ENCODE measurements at places on chromosomes 2 and 18.

DNA sequence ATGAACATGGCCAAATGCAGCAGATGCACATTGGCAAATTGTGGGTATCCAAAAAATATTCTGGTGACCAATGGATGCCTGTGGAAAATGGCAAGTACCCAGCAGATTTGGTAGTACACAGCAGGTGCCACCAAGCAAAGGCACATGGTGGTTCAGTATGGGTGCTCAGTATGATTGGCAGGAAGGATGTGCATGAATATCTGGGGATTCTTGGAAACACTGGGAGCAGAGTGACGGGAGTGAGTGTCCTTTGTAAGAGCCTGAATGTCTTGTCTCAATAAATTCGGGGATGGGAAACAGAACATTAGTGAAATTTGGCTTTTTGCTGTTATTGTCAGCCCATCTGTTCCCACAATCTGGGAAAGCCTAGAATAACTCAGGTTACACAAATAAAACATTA lies 36.8 kb upstream of the ACADL start:
- no peak for DNase-seq

DNA sequence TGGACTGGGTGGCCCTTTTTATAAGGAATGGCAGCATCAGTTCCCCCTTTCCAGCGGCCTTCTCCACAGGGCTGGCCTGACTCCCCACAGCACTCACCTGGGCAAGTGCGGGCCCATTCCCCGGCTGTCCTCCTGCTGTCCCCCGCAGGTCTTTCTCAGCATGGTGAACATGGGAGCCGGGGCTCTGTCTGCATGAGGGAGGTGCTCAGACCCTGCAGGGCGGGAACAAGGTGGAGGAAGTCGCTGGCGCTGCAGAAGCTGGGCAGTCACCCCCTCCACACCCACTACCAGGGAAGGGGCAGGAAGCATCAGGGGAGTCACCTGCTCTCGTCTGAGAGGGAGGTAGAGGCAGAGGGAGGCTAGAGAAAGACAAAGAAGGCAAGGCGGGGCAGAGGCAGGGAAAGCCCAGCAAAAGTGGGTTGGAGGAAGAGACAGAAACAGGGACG lies 12.2 kb downstream of the HES6 start:
- DNase-seq, result no peak

- no peak for DNase-seq
These were observed 209.4 kb upstream of the SP5 start for GRCh38 chr2:170505631-170506275.

DNA sequence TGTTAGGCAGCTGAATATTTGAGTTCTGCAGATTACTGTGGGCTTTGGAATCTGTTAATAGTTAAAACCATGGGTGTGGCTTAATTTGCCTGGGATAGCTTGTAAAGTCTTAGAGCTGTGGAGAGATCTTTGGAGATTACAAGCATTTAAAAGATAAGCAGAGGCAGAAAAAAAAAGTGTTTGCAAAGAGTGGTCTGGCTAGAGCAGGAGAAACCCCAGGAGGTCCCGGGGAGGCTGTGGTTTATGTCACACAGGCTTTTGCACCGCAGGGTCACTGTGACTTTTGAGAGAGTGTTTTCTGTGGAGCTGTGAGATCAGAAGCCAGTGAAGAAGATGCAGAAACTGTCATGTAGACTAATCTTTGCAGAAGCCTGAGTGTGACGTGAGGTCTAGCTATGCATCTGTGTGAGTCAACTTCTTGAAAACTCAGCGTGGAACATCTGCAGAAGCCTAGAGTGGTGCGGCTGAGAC lies 49.0 kb downstream of the SETBP1 start:
- no peak for DNase-seq

- DNase-seq, result no peak
These were observed 102.9 kb downstream of the ETAA1 start for GRCh38 chr2:67499989-67500388.

DNA sequence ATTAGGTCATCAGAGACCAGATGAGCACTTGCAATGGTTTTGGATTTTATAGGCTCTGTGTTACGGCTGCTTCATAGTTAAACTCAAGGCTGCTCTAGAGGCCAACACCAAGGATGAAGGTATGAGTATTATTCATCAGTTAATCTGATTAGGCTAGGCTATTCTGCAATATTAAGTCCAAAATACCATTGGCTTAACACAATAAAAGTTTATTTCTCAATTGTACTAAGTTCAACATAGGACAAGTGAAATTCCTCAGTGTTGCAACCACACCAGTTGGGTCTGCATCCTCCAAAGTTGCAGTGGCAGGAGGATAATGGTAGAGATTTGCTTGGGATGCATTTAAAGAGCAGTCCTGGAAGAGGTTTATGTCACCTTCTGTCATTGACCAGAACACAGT lies 538.3 kb upstream of the CDH2 start:
- no peak for DNase-seq

DNA sequence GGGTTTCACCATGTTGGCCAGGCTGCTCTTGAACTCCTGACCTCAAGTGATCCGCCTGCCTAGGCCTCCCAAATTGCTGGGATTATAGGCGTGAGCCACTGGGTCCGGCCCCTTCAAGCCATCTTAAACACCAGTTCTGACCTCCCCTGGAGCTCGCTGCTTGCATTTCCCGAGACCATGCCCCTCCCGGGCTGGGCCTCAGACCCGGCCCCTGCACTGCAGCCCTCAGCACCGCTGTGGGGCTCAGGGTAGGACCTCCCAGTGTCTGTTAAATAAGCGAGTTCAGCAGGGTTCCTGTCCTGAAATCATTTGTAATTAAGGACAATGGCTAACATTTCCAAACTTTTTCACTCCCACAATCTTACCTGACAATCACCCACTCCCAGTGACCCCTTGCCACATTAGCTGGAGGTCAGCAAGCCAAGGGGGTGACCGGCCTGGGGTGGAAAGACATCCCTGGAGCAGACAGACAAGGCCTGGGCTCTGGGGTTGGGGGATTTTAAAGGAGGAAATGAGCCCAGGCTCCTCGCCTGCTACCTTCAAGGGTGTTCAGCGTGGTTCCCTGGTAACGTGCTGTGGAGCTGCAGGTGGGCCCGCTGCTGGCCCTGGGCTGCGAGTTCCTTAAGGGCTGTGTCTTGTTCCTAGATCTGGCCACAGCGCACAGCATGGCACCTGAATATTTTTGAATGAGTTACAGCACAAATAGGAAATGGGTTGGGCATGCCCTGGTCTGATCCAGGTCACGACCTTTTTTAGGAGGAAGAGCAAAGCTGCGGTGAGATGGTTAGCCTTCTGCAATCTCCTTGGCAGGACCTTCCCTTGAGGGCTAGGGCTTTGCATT lies 15.1 kb downstream of the CYS1 start:
- no peak for DNase-seq

- no peak for DNase-seq
These were observed 25.2 kb upstream of the REL start for GRCh38 chr2:60855989-60856669.

GRCh38 chr2:116718451-116718850 lies 1096.0 kb upstream of the DDX18 start:
- DNase-seq, result no peak

- no peak for DNase-seq
These were observed 22.0 kb downstream of the RBM43 start for GRCh38 chr2:151239624-151240023.

DNA sequence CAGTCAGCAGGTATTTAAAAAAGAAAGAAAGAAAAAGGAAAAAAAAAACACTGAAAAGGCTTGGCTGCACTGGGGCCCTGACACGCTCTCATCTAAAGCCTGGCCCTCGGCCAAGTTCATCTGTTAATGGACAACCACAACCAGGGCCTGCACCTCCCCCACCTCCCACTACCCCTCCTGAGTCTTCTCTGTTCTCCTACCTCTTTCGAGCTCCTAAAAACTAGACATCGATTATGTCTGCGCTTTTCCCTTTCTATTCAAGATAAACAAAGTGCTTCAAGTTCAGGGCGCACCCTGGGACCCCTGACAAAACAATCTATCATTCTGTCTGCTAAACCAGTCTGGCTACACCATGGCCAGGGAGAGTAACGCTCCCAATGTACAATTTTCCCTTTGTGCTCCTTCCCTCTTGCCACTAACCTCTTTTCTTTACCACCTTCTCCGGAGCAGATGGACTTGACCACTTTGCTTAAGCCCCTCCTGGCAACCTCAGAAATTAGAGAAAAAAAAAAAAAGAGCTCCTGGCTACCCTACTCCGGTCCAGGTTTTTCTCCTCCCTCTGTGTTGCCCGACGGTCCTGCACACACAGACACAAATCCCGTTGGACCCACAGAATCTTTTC lies 22.7 kb downstream of the BCL11A start:
- DNase-seq, result peak; percentile 81

- no peak for DNase-seq
These were observed 397.1 kb downstream of the ERBB4 start for GRCh38 chr2:212141499-212141898.

- DNase-seq, result no peak
These were observed 48.9 kb downstream of the ARL4C start for GRCh38 chr2:234447963-234448362.

GRCh38 chr2:78782196-78782595 lies 243.3 kb upstream of the REG3G start:
- DNase-seq, result no peak

- no peak for DNase-seq
These were observed 7.3 kb downstream of the RPS27A start for GRCh38 chr2:55239656-55240222.

- no peak for DNase-seq
These were observed 136.7 kb upstream of the NCK2 start for GRCh38 chr2:105607920-105608504.

DNA sequence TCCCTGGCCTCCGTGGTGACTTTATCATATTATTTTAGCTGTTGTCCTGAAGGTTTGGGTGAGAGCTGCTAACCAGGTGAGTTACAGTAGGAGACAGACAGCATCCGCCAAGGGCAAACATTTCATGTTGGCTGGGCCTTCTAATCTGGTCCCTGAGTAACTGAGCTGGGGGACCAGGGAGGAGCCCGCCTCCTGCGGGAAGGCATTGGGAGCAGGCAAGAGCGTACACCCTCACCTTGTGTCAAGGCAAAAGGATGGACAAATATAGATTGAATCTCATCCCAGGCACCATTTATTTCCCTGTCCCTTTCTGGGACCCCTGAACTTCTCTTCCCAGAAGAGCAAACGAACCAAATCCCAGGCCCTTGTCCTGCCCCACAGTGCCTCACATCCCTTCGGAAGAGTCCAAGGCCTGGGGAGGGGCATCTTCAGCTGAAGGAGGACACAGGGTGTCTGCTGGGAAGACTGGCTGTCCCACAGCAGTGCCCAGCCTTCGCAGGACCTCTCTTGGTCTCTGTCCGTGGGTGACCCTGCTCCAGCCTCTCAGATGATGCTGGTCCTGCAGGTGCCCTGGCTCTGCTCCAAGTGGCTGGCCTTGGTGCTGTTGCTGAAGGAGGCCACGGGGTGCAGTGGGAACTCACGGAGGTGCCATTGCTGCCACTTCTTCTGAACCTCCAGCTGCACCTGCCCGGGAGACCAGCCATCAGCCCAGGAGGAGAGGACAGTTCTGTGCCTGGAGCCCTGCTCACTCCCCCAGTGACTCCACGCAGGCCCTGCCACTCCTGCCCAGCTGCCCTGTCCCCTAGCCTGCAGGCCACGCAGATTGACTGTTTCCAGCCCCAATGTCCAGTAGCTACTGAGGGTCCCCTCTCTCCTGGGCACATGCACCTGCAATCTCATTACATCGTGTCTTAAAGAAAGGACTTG lies 8.2 kb downstream of the TMEM37 start:
- no peak for DNase-seq

- no peak for DNase-seq
These were observed 342.6 kb upstream of the KLHL29 start for GRCh38 chr2:23042216-23042906.

DNA sequence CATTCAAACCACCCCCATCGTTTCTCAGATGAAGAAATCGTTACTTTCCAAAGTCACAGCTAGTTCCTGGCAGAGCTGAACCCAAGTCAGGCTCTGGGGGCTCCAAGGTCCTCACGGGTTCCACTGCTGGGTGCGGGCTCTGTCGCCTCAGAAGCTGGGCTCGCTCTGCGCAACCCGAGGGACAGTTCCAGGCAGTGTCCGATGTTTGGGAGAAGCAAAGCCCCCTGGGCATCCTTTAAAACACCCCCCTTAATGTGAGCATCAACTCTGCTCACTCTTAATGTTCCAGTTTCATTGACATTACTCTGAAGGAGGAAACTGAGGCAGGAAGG lies 796 bp downstream of the AOX1 start:
- no peak for DNase-seq

GRCh38 chr2:9285385-9285920 lies 78.8 kb downstream of the ASAP2 start:
- no peak for DNase-seq

GRCh38 chr2:73651591-73652230 lies 9.5 kb upstream of the NAT8 start:
- DNase-seq, result no peak

DNA sequence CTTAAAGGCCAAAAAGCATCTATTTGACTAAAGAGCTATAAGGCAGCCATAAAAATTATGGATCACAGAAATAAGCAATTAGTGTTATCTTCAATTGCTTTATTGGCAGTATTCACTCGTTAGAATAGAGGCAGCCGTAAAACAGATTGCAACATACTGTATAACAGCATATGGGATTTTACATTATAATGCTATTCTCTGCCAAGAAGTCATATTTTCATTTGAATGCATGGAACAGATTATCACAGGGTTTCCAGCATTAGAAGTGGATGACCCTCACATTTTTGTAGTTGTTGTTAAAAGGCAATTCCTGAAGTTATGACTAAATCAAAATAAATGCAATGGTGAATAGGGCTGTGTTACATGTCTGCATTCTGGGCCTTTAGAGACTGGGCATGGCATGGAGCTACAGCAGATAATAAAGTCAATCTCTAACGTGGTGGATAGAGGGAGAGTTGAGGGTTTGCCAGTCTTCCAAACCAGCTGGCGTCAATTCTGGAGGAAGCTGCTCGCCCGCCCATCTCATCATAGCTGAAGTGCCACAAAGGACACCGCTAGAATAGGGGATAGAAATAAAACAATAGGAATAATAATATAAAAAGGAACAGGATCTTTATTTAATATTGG lies 155.4 kb upstream of the VRK2 start:
- no peak for DNase-seq

DNA sequence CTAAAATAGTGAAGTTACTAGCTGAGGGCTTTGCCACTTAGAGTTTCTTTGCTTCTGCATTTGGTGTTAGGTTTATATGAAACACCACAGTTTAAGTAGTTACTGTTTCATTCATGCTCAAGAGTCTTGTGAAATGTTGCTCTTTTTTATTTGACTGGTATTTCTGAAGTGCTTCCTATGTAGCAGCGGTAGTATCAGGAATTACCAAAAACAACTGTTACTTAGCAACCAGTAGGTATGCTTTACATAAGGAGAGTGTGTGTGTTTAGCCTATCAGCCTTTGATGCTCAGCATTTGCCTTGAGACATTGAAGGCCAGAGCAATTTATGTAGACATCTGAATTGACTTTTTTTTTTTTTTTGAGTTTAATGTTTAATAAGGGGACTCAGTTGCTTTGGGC lies 3.6 kb downstream of the DIS3L2 start:
- DNase-seq, result no peak

GRCh38 chr2:198289811-198290210 lies 485.4 kb downstream of the PLCL1 start:
- no peak for DNase-seq

DNA sequence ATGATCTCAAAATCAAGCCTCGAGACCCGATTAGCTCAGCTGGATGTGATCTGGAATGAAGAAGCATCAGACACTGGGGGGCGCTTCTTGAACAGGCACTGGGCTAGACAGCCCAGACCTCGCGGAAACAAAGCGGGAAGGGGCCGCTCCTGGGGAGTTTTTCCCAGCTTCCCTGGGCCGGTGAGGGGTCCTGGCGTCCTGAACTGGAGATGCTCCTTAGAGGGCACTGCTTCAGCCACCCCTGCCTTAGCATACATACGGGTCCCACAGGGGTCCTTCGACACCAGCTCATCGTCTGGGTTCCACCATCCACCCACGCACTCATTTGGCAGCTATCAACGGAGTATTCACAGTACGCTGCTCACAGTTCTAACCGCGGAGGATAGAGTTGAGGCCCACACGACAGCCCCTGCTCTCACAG lies 146.7 kb downstream of the TSN start:
- no peak for DNase-seq

All from hematopoietic multipotent progenitor cell treated with erythropoietin and hydrocortisone succinate and interleukin-3 and kit ligand, for 15 days (in vitro differentiated cells).